ENCODE measurements at places on chromosomes 13 and 19. TPM values are rescaled to one million over a fixed set of nuclear protein-coding genes. Genes with fewer than 3 reads are reported as not detected.

- H3K27me3 ChIP-seq: no peaks in the 10 kb centered on the region
- no peaks in the 10 kb centered on the region for H3K36me3 ChIP-seq
- no peak overlapping the region for H3K4me3 ChIP-seq
- no peak overlapping the region for H3K27ac ChIP-seq
- no peak for DNase-seq
Measured at GRCh38 chr19:6260912-6261650, 18.7 kb downstream of the MLLT1 start.

DNA sequence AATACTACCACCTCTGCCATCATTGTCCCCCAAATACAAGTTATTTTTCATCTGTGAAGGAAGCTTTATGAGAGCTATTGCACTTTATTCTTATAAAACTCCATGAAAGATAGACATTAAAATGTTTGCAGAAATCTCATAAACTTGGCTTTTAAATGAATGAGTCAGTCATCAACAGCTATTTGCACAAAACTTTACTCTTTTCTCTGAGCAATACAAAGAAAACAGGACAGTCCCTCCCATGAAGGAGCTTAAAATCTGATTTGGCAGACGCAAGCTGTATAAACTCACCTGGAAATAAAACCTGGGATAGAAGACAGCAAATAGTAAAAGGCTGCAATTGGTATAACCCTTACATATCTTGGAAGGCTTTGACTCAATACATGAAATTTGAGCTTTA lies 16.6 kb upstream of the RCBTB1 start:
- DNase-seq: no peak
- no peaks in the 10 kb centered on the region for H3K27me3 ChIP-seq
- H3K4me3 ChIP-seq: no peak overlapping the region
- H3K4me1 ChIP-seq: no peaks in the 10 kb centered on the region

- DNase-seq: no peak
Measured at GRCh38 chr13:59750860-59751259, 412.9 kb downstream of the DIAPH3 start.

DNA sequence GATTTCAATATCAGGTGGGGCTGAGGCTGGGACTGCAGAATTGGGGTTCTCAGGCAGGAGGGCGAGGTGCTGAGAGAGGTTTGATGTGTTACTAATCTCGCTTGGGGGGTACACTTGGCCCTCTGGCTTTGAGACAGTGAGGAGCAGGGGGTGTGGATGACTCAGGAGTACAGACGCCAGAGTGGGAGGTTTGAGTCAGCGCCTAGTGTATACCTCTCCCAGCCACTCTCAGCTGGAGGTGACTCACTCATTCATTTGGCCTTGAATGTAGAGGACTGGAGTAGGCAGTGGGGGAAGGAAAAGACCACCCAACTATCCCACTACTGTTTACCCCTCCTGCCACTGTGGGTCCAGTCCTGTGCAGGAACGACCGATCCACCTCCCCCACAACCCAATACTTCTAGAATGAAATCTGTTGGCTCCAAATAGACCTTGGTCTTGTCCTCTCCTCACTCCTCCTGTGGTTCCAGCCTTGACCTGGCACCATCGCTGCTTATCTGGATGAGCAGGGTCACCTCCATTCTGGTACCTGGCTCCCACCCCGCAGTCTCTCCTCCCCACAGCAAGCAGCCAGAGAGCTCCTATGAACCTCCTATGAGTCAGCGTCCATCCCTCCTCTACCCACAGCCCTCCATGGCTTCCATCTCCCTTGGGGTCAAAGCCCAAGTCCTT lies 20.1 kb upstream of the ZNRF4 start:
- no peaks in the 10 kb centered on the region for H3K36me3 ChIP-seq
- no peaks in the 10 kb centered on the region for H3K27me3 ChIP-seq
- H3K27ac ChIP-seq: no peak overlapping the region
- no peaks in the 10 kb centered on the region for H3K4me1 ChIP-seq
- no peak for DNase-seq
- H3K4me3 ChIP-seq: no peak overlapping the region

- H3K36me3 ChIP-seq: no peaks in the 10 kb centered on the region
- no peaks in the 10 kb centered on the region for H3K27me3 ChIP-seq
- no peak for DNase-seq
- H3K4me3 ChIP-seq: no peak overlapping the region
- no peak overlapping the region for H3K27ac ChIP-seq
Measured at GRCh38 chr13:23531446-23531845, 38.8 kb upstream of the TNFRSF19 start.

GRCh38 chr13:43132257-43132656 lies 108.9 kb downstream of the DNAJC15 start:
- H3K4me3 ChIP-seq: no peak overlapping the region
- H3K4me1 ChIP-seq: peaks cover 7% of the 10 kb centered on the region
- no peaks in the 10 kb centered on the region for H3K27me3 ChIP-seq
- peak; percentile 56 for DNase-seq

The ALOX5AP gene
- not detected for total RNA-seq

The EPN1 gene
- total RNA-seq: 274 TPM
